ENCODE measurements at places on chromosomes 13 and 19. TPM values are rescaled to one million over a fixed set of nuclear protein-coding genes. Genes with fewer than 3 reads are reported as not detected.

HAUS5 gene
- 14.2 TPM for total RNA-seq

CALR3 gene
- total RNA-seq: not detected

PCP2 gene
- total RNA-seq: not detected

NLRP5 gene
- not detected for total RNA-seq

ZNF433 gene
- 1.0 TPM for total RNA-seq

GSX1 gene
- not detected for total RNA-seq

C13orf42 gene
- not detected for total RNA-seq

KLK1 gene
- total RNA-seq: not detected

ZNF571 gene
- total RNA-seq: 1.1 TPM

TMPRSS9 gene
- total RNA-seq: not detected

PSG3 gene
- not detected for total RNA-seq

MUC16 gene
- not detected for total RNA-seq

ZNF626 gene
- total RNA-seq: 11.6 TPM

LPAR2 gene
- 1.0 TPM for total RNA-seq

IQCN gene
- total RNA-seq: 0.57 TPM

CGB5 gene
- not detected for total RNA-seq

PSG2 gene
- total RNA-seq: not detected

DAPK3 gene
- total RNA-seq: 134 TPM

PCDH8 gene
- total RNA-seq: not detected

JUND gene
- total RNA-seq: 120 TPM

ZNF235 gene
- 2.2 TPM for total RNA-seq

MTUS2 gene
- total RNA-seq: 0.57 TPM

KCNN1 gene
- total RNA-seq: not detected

APLP1 gene
- 2.1 TPM for total RNA-seq

HSPB6 gene
- 11.6 TPM for total RNA-seq

STARD13 gene
- total RNA-seq: 58.7 TPM

Data from placental pericyte (primary cell).